ENCODE measurements at places on chromosomes 6 and 20.

GRCh38 chr20:59177266-59178250 is 13.9 kb downstream of the ZNF831 start:
- no peaks in the 10 kb centered on the region for H3K36me3 ChIP-seq
- DNase-seq: no peak
- H3K4me1 ChIP-seq: no peaks in the 10 kb centered on the region

GRCh38 chr6:4474810-4475209 is 301.4 kb upstream of the CDYL start:
- no peaks in the 10 kb centered on the region for H3K36me3 ChIP-seq
- no peak overlapping the region for H3K27ac ChIP-seq
- H3K4me1 ChIP-seq: no peaks in the 10 kb centered on the region

- no peaks in the 10 kb centered on the region for H3K27me3 ChIP-seq
- H3K27ac ChIP-seq: no peak overlapping the region
- H3K4me1 ChIP-seq: peaks cover 5% of the 10 kb centered on the region
- no peak overlapping the region for H3K4me3 ChIP-seq
- H3K36me3 ChIP-seq: no peaks in the 10 kb centered on the region
Measured at GRCh38 chr6:131914234-131914633, 36.9 kb downstream of the CCN2 start.

DNA sequence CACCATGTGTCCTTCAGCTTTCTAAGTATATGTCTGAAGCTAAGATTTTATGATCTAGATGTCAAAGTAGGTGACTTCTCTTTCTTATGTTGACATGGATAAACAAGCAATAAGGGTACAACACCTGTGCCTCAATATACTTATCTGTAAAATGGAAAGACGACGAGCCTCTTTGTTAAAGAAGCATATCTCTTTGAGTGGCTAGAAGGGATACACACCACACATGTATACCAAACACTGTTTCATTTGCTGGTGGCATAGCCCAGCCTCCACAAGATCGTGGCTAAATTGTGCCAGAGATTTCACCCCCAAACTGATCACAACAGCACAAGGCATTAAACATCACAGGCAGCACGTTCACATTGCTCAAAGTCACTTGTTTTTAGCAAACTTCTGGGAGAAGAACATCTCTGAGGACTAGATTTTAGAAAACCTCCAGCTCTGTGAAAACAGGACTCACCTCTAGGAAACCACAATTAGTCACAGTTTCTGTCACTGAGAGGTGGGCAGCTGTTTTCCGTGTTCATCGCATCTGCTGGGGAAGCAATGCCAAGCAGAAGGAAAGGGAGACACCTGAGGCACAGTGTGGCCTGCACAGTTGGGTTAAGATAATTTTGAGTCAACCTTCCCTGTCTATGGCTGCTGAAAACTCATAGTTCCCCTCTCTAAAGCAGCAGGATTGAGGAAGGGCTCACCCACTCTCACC is 263.0 kb upstream of the PLCB4 start:
- DNase-seq: no peak
- H3K27ac ChIP-seq: no peak overlapping the region
- no peak overlapping the region for H3K4me3 ChIP-seq
- H3K4me1 ChIP-seq: no peaks in the 10 kb centered on the region

DNA sequence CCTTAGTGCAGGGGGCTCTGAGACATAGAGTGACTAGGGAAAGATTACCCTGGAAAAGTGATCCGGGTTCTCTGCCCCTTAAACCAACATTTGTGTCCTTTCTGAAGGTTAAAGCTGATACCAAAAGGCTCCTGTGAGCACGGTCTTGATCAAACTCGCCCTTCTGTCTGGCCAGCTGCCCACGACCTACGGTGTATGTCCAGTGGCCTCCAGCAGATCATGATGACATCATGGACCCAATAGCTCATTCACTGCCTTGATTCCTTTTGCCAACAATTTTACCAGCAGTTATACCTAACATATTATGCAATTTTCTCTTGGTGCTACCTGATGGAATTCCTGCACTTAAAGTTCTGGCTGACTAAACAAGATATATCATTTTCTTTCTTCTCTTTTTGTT is 6.8 kb downstream of the ULBP2 start:
- no peaks in the 10 kb centered on the region for H3K36me3 ChIP-seq

- no peak overlapping the region for H3K27ac ChIP-seq
- H3K4me3 ChIP-seq: no peak overlapping the region
- H3K27me3 ChIP-seq: no peaks in the 10 kb centered on the region
- DNase-seq: no peak
- H3K4me1 ChIP-seq: no peaks in the 10 kb centered on the region
Measured at GRCh38 chr6:8212720-8213434, 110.5 kb upstream of the EEF1E1 start.

GRCh38 chr6:168128006-168128630 is 49.1 kb upstream of the FRMD1 start:
- no peaks in the 10 kb centered on the region for H3K27me3 ChIP-seq
- H3K4me3 ChIP-seq: no peak overlapping the region
- H3K27ac ChIP-seq: no peak overlapping the region
- DNase-seq: no peak
- peaks cover 2% of the 10 kb centered on the region for H3K4me1 ChIP-seq
- no peaks in the 10 kb centered on the region for H3K36me3 ChIP-seq

DNA sequence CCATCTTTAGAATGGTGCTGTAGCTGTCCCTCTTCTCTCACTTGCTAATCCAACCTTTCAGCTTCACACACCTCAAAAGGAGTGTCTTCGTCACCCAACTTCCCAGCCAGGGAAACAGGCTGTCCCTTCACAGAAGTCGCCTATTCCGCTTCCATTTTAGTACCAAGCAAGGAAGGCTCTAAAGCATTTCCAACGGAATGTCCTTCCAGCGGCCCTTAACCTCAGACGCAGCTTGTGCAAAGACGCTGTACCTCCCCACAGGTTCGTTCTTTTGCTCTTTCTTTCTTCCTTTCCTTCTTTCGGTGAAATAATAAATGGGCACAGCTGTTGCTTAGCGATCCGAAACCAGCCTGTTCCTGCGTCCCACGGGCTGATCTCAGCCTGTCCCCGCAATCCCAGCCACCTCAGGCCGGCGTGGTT is 1.5 kb downstream of the PTPRT start:
- H3K4me3 ChIP-seq: no peak overlapping the region
- H3K27ac ChIP-seq: no peak overlapping the region
- peaks cover 7% of the 10 kb centered on the region for H3K27me3 ChIP-seq
- DNase-seq: no peak
- H3K36me3 ChIP-seq: no peaks in the 10 kb centered on the region

- no peaks in the 10 kb centered on the region for H3K4me1 ChIP-seq
- no peak overlapping the region for H3K4me3 ChIP-seq
- no peak for DNase-seq
- no peaks in the 10 kb centered on the region for H3K36me3 ChIP-seq
Measured at GRCh38 chr20:19876828-19877460, 118.9 kb downstream of the RIN2 start.

DNA sequence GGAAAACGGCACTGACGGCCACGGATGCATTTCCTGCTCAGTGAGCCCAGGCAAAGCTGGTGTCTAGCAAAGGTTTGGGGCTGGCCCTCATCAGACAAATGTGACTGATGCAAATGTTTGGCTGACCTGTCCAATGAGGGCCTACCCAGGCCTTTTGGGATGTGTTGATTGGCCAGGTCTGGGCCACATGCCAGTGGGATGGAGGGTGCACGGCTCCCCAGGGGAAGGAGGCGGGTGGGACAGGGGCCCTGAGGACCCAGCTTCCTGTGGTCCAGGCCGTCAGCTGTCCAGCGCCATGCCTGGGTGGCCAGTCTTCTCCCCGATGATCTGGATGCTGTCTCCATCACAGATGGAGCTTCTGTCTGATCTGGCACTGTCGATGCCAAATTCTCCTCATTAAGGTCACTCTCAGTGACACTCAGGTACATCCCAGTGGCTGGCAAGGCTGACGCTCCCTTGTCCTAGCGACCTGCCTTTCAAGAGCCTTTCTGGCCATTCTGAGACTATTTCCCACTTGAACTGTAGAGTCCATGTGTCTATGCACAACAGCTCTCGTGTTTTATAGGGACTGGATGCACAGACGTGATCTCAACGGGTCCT is 43.0 kb downstream of the NTSR1 start:
- no peak overlapping the region for H3K27ac ChIP-seq
- DNase-seq: no peak
- H3K4me3 ChIP-seq: no peak overlapping the region

- no peak overlapping the region for H3K4me3 ChIP-seq
- H3K4me1 ChIP-seq: no peaks in the 10 kb centered on the region
- no peaks in the 10 kb centered on the region for H3K36me3 ChIP-seq
- H3K27ac ChIP-seq: no peak overlapping the region
- H3K27me3 ChIP-seq: no peaks in the 10 kb centered on the region
Measured at GRCh38 chr20:55415567-55416142, 589.7 kb downstream of the CBLN4 start.

GRCh38 chr20:40643891-40644290 is 45.1 kb downstream of the MAFB start:
- H3K27ac ChIP-seq: no peak overlapping the region
- no peaks in the 10 kb centered on the region for H3K27me3 ChIP-seq
- no peaks in the 10 kb centered on the region for H3K36me3 ChIP-seq
- H3K4me3 ChIP-seq: no peak overlapping the region
- no peaks in the 10 kb centered on the region for H3K4me1 ChIP-seq
- DNase-seq: no peak

GRCh38 chr6:25670208-25670607 is 18.2 kb downstream of the SCGN start:
- H3K27me3 ChIP-seq: no peaks in the 10 kb centered on the region
- no peak overlapping the region for H3K27ac ChIP-seq
- H3K4me3 ChIP-seq: no peak overlapping the region
- no peak for DNase-seq
- no peaks in the 10 kb centered on the region for H3K36me3 ChIP-seq

GRCh38 chr6:125357515-125358256 is 55.9 kb upstream of the HDDC2 start:
- no peak overlapping the region for H3K27ac ChIP-seq
- DNase-seq: peak; percentile 31
- no peaks in the 10 kb centered on the region for H3K4me1 ChIP-seq

GRCh38 chr6:154157706-154158105 is 118.7 kb downstream of the OPRM1 start:
- H3K4me3 ChIP-seq: no peak overlapping the region
- no peaks in the 10 kb centered on the region for H3K27me3 ChIP-seq
- H3K27ac ChIP-seq: no peak overlapping the region
- no peak for DNase-seq
- no peaks in the 10 kb centered on the region for H3K4me1 ChIP-seq

DNA sequence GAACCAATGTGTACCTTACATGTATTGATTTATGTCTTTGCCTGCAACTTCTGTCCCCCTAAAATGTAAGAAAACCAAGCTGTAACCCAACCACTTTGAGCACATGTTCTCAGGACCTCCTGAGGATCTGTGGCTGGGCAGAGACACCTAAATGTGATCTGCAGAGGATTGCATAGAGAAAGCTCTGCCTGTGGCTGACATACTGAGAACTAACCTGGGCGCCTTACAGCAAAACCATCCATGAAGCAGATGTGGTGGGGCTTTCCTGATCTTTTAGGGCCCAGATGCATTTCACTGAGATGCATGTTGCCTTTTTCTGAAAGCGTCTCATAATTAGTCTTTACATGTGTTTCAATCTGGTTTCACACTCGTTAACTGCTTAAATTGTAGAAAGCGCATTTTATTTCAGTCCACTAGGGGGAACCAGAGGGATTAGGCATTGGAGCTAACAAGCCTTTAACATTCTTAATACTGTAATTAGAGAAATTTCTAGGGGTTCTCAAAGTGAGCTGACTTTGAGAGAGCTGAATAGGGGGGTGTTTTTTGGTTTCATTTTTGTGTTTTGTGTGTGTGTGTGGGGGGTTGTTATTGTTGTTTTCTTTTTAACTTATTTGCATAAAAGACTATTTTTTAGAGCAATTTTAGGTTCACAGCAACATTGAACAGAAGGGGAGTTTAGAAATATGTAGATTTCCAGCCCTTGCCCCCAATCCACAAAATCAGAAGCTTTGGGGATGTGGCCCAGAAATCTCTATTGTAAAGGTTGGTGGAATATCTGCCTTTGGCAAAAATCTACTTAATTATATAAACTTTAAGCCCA is 50.9 kb upstream of the FAM184A start:
- peak overlapping the region; percentile 56 for H3K27ac ChIP-seq
- peak; percentile 68 for DNase-seq
- H3K4me3 ChIP-seq: no peak overlapping the region
- H3K36me3 ChIP-seq: no peaks in the 10 kb centered on the region
